ENCODE measurements at places on chromosomes 11 and 22.

GRCh38 chr22:50473088-50473487 is 1.7 kb downstream of the SBF1 start:
- DNase-seq = no peak

DNA sequence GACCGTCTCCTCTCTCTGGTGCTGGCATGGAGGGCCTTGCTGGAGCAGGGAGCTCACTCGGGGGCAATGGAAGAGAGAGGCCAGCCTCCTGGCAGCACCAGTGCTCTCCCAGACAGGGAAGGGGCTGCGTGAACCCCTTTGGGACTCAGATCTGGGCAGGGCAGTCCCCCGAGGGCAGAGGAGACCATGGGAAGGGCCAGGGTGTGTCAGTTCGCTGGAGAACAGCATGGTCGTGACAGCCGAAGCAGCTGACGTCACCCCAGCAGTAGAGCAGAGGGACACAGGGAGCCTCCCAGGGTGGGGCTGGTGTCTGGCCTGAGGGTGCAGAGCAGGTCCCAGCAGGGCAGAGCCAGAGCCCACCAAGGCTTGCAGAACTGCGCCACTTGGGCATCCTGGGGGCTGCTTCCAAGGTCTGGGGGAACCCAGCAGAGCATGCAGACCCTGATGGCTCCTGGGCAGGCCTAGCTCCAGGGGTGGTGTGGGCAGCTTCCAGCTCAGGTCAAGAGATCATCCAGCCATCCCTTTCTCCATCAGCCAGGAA is 71.0 kb upstream of the KCNQ1OT1 start:
- DNase-seq = no peak

- DNase-seq = no peak
Observed at GRCh38 chr11:62017878-62018655, 50.6 kb upstream of the FTH1 start.

DNA sequence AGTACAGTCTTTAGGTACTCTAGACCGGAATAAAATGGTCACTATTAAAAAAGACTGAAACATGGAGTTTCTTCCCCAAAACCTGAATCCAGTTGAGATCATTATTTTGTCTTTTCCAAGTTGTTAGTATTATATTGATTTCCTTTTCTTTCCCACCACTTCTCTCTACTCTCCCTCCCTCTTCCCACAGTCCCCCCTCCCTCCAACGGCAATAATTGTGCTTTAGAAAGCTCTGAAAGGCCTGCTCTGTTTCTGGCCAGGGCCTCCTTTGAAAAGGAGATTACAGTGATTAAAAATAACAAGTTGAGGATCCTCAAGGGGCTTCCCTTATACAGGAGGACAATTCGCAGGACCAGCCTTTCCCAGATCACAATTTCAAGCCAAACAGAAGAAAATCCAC is 3.5 kb downstream of the SPON1 start:
- DNase-seq = no peak

DNA sequence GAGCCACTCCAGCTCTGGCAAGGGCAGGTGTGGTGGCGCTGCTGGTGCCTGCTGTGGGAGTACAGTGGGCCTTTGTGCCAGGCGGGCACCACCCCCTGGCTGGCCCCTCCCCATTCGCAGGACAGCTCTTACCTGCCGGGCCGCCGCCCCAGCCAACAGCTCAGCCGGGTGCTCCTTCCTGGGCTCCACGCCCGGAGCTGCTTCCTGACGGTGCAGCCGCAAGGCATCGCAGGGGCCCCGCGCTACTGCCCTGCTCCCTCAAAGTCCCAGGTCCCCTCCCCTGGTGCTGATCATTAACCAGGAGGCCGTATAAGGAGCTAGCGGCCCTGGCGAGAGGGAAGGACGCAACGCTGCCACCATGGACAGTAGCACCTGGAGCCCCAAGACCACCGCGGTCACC is at the start of gene SLC5A1:
Gene SLC5A1 (plus strand): TSS at position 338 of the 400 bp plus-strand sequence. CDS start 21 bp downstream, at position 359.
- no peak for DNase-seq

GRCh38 chr11:99887481-99887880 is 799.6 kb upstream of the ARHGAP42 start:
- no peak for DNase-seq

GRCh38 chr11:26914968-26915367 is 78.9 kb upstream of the FIBIN start:
- DNase-seq = no peak

DNA sequence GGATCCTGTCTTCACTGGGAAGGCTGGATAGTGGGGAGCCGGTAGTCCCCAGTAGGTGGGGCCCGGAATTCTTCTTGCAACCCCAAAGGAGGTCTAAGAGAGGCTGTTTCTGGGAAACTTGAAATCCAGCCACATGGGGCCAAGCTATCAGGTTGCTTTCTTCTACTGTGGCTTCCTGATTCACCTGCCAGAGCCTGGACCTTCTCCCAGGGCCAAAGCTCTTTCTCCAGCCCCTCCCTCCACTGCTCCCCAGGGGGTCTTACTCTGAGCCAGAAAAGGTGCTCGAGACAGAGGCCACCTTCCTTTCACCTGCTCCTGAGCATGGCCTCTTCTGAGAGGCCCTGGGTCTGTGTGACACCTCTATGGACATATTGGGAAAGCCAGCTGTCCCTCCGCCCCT is 9.1 kb downstream of the TST start:
- DNase-seq = no peak
